Activated naive CD8-positive, alpha-beta T cell treated with anti-CD3 and anti-CD28 coated beads for 36 hours (primary cell): ENCODE measurements at places on chromosomes 6 and 20. TPM values are rescaled to one million over a fixed set of nuclear protein-coding genes. Genes with fewer than 3 reads are reported as not detected.

The CPNE5 gene
- total RNA-seq: 1.2 TPM

- peak; percentile 43 for DNase-seq
These were observed 38.3 kb upstream of the SLC32A1 start for GRCh38 chr20:38685853-38686473.

GRCh38 chr6:3194535-3195419 lies 32.7 kb downstream of the TUBB2B start:
- DNase-seq: peak; percentile 14

The PDE10A gene
- total RNA-seq: not detected

The DLK2 gene
- total RNA-seq: 0.93 TPM

DNA sequence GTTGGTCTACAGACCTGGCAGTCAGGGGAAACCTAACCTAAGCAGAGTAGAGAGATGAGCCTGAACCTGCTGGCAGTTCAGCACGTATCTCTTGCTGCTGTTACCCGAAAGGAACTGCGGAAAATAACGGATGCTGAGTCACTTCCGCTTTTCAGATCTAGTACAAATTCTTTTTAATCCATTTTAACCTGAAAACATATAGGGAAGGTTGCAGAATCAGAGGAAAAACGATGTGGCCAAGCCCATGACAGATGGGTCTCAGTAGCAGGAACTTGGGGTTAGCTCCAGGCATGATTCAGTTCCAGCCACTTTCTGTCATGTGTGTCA lies 351.9 kb upstream of the PRND start:
- DNase-seq: peak; percentile 37

- no peak for DNase-seq
These were observed 29.6 kb upstream of the SMIM26 start for GRCh38 chr20:18537651-18538050.

- no peak for DNase-seq
These were observed 38.5 kb upstream of the GPR6 start for GRCh38 chr6:109939654-109940053.

DNA sequence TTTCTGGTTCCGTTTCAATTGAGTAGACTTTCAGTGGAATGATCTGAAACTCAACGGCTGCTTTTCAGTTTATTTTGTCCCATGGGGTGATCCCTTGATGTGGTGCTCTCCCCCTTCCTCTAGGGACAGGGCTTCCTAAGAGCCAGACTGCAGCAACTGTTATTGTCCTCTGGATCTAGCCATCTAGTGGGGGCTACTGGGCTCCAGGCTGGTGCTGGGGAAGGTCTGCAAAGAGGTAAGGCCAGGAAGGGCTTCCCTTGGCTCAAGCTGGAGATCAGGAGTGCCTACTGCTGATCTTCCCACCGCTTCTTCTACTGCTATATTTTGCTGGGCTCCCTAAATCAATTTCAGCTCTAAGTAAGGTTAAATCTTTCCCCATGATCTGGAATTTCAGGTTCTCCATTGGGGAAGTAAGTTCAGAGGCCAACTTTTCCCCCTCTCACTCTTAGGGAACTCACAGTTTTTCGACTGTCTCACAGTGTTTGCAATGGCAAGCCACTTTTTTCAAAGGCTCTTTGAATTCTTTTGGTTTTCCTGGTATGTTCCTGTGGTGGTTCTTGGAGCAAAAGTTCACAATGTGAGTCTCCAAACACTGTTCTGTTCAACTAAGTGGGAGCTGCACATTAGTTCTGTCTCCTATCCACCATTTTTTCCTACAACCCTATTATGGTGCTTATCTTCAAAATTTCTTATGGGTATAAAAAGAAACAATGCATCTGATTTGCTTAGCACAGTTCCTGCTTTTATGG lies 286.2 kb upstream of the EXOC2 start:
- DNase-seq: no peak

- DNase-seq: no peak
These were observed 897.4 kb upstream of the CITED2 start for GRCh38 chr6:140271759-140272377.

The VEGFA gene
- 51.9 TPM for total RNA-seq

GRCh38 chr6:79607000-79607399 lies 24.1 kb upstream of the SH3BGRL2 start:
- DNase-seq: no peak

DNA sequence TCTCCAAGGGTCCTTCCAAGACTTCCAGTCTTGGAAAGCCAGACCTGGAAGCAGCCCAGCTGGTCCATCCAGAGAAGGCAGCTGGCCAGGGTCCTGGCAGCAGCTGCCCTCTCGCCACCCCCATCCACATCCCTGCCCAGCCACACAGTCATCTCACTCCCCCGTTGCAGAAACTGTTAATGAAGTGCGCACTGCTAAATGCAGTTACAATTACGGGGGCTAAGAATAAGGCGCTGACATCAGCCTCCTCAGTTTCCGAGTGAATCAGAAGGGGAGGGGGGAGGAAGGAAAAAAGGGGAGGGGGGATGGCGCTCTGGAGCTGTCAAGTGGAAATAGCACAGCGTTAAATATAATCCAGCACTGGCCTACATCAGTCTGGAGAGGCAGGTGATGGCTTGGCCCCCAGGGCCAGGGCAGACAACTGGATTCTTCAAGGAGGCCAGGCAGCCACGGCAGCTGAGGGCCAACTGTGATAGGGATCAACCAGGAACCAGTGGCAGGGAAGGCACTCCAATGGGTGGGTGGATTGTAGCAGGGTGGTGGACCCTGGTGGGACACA lies 6.9 kb downstream of the RIMS4 start:
- DNase-seq: no peak

GRCh38 chr20:10714236-10714975 lies 40.6 kb upstream of the JAG1 start:
- DNase-seq: no peak

- DNase-seq: no peak
These were observed 29.6 kb downstream of the CAP2 start for GRCh38 chr6:17423026-17423425.

DNA sequence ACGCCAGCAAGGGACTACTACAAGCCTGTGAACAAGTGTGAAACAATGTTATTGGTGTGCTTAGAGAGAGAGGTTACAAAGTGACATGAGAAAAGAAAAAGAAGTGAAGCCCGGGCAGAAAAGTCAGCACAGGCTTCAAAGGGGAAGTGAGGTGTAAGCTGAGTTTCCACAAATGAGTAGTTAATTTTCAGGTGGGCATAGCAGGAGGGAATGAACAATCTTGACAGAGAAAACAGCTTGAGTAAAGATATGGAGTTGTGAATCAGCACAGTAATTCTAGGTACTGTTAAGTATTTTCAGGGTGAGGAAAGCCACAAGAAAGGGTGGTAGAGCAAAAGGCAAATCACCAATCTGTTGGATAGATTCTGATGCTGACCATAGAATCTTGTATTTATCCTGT lies 4.3 kb downstream of the KCNQ5 start:
- no peak for DNase-seq

GRCh38 chr6:36324715-36325114 lies 12.0 kb downstream of the BNIP5 start:
- DNase-seq: no peak

DNA sequence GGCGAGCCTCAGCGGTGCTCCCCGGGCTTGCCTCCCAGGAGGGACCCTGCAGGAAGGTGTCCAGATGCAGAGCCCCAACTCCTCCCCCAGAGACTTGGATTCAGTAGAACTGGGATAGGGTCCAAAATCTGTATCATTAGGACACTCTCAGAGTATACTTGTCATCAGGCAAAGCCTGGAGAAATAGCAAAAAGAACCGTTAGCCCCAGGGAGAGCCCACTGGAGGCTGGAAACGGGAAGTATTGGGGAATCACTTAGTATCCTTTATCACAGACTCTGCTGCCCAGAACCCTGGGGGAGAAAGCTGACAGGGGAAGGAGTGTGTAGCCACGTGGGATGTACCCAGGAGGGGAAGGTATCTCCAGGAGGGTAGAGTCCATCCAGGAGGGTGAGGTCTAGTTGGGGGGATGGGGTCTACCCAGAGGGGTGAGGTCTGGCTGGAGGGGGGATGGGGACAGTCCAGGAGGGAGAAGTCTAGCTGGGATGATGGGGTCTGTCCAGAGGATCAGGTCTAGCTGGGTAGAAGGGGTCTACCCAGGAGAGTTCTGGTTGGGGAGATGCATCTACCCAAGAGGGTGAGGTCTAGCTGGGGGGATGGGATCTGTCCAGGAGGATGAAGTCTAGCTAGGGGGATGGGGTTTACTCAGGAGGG lies 107.2 kb downstream of the LY86 start:
- no peak for DNase-seq

The SCRT2 gene
- total RNA-seq: not detected

GRCh38 chr6:72132427-72132826 lies 246.1 kb downstream of the RIMS1 start:
- no peak for DNase-seq

DNA sequence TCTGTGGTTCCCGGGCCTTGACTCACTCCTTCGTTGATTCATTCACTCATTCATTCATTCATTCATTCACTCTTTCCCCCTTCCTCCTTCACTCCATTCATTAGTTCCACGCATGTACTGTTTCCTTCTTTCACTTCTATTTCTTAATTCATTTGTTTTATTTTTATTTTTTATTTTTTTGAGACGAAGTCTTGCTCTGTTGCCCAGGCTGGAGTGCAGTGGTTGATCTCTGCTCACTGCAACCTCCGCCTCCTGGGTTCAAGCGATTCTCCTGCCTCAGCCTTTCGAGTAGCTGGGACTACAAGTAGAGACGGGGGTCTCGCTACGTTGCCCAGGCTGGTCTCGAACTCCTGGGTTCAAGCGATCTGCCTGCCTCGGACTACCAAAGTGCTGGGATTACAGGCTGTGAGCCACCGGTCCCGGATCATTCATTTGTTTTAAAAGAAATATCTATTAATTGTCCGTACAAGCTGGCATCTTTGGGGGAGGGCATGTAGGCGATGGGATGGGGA lies 427 bp upstream of the NFKBIE start:
- no peak for DNase-seq

GRCh38 chr6:170145272-170145592 lies 145.6 kb downstream of the DLL1 start:
- no peak for DNase-seq

GRCh38 chr20:23446505-23446904 lies 6.2 kb downstream of the CST11 start:
- DNase-seq: peak; percentile 20

DNA sequence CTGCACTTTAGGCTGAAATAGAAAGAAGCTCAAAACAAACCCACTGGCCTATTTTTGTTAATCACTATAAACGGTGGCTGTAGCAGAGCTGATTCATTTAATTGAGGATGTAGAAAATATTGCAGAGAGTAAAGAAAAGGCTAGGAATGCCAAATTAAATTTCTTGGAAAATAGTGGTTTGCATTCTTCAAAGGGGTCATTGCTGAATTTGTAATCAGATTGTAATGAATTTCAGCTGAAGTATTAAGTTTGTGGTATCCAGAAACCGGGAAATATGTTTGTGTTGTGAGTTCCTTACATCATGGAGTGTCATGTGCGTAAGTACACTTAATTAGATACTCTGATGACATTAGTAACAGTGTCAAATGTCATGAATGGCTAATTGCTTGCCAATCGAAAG lies 203.0 kb downstream of the SAMD5 start:
- no peak for DNase-seq

The NMBR gene
- total RNA-seq: not detected

DNA sequence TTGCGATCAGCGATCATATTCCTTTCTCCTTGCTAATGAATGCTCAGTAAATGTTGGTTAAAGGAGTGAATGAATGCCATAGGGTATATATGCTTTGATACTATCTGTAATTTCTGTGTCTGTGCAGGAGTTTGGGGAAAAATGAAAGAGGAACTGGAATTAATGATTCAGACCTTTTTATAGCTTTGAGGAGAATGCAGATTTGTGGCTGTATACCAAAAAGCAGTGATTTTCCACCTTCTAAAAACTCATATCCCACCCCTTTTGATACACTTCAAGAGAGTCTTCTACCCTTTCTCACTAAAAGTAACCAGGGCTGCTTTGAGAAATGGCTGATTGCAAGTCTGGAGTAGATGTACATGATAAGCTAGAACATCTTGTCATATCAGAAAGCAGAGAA lies 26.6 kb upstream of the SUMO4 start:
- no peak for DNase-seq
